ENCODE measurements at places on chromosomes 7 and 10. TPM values are rescaled to one million over a fixed set of nuclear protein-coding genes. Genes with fewer than 3 reads are reported as not detected.
A peak's percentile ranks its signal among the peaks of the same experiment; 100 is the strongest.

DPP6 gene
- total RNA-seq: not detected

PRR15 gene
- total RNA-seq: 2.1 TPM

FOXP2 gene
- 5.3 TPM for total RNA-seq

KCNMA1 gene
- total RNA-seq: 16.3 TPM

SPDYE5 gene
- not detected for total RNA-seq

SLC13A1 gene
- not detected for total RNA-seq

ZNF804B gene
- total RNA-seq: not detected

CYTH3 gene
- 9.9 TPM for total RNA-seq

ASB10 gene
- not detected for total RNA-seq

IKZF1 gene
- total RNA-seq: under 0.01 TPM

DGKI gene
- total RNA-seq: under 0.01 TPM

COL13A1 gene
- not detected for total RNA-seq

AFAP1L2 gene
- 6.8 TPM for total RNA-seq

GDF2 gene
- total RNA-seq: not detected

CCDC71L gene
- 6.6 TPM for total RNA-seq

RRP12 gene
- total RNA-seq: 35.3 TPM

MYL10 gene
- total RNA-seq: not detected

TMEM225B gene
- 0.53 TPM for total RNA-seq

FKBP6 gene
- total RNA-seq: not detected

PNLIP gene
- under 0.01 TPM for total RNA-seq

PMS2 gene
- total RNA-seq: 22.6 TPM

ASZ1 gene
- not detected for total RNA-seq

SEMA3A gene
- 60.3 TPM for total RNA-seq

- no peak for DNase-seq
These were observed 88.8 kb upstream of the INSIG1 start for GRCh38 chr7:155208681-155209477.

DNA sequence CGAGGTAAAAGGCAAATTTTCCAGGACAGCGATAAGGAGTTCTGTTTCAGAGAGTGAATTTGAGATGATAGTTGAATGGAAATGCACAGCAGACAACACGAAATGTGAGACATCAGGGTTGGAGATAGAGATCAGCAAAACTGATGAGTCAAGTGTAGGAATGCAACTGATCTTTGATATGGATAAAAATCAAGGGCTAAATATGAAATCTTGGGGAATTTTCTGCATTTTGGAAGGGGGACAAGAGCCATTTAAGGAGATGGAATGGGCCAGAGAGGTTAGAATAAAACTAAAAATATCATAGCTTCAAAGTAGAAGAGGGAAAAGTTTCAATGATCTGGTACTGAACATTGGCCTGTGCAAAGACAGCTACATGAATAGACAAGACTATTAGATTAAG is 11.5 kb downstream of the CISD1 start:
- DNase-seq: no peak

GRCh38 chr10:77926566-77927401 is at the start of gene DLG5:
Gene DLG5, minus strand, starts transcription at chr10:77926755. Its CDS starts 235 bp downstream, at chr10:77926520.
- no peak for DNase-seq

DNA sequence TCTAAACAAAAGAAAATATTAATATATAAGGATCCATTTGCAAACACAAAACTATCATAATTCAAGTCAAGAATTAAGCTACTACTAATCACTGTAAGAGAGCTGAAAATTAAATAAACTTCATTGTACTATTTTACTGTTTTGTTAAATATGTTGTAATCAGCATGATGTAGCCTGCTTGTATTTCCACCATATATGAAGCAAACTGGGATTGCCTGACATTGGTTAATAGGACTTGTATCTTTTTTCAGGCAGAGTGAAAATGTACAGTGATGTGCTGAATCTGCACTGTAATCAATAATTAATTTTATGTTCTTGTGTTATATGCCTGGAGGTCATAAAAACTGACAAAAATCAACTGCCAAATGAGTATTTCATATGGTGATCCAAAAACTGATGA is 25.4 kb downstream of the TRDMT1 start:
- DNase-seq: no peak

GRCh38 chr7:143983960-143984359 is 16.2 kb upstream of the OR6B1 start:
- no peak for DNase-seq

- no peak for DNase-seq
These were observed 34.9 kb upstream of the LEP start for GRCh38 chr7:128206017-128206746.

DNA sequence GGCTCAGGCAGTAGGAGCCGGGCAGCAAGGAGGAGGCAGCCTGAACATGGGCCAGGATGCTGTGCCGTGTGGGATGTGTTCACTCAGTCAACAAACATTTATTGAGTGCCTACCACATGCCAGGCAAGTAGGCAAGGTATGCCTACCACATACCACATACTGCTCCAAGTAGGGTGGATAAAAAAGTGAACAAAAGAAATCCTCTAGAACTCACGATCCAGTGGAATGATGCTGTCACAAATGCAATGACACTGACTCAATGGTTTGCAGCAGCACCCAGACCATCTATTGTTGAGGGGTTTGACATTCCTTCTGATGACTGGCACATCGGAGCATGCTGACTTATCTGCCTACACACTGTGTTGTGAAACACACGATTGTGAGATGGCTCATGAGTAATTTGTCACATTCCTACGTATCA is 413.5 kb downstream of the NRG3 start:
- no peak for DNase-seq

- DNase-seq: no peak
These were observed 58.7 kb upstream of the PRPS1L1 start for GRCh38 chr7:18086165-18087025.

DNA sequence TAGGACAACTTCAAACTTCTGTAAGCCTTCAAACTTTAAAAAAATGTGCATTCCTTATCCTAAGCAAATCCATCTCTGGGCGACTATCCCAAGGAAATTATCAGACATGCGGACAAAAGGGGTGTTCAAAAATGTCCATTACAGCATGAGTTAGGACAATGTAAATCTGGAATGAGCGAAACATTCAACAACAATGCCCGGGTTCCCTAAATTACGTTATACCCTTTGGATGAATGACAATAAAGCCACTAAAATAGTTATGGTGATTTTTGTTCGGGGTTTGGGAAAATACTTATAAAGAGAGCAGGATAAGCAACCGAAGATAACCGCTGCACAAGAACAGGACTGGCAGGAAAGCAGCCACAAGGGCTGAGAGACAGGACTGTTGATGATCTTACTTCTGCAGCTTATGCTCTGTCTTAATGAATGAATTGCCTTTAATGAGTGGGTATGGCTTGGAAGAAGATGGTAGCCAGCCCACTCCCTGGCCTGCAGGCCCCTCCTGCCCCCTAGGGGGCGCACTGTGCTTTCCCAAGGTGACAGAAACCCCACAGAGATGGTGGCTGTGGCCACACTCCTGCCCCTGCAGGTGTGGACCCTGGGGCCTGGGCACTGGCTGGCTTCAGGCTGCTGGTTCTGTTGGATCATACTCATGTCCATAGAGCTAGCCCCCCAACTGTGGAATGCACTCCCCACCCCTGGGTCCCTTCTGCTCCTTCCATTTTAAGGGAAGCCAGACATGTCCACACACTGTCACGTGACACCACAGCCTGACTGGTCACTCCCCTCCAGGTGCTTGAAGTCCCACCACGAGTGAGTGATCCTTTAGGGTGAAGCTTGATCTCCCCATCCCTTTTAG is 45.0 kb downstream of the ZCCHC24 start:
- DNase-seq: peak; percentile 26

DNA sequence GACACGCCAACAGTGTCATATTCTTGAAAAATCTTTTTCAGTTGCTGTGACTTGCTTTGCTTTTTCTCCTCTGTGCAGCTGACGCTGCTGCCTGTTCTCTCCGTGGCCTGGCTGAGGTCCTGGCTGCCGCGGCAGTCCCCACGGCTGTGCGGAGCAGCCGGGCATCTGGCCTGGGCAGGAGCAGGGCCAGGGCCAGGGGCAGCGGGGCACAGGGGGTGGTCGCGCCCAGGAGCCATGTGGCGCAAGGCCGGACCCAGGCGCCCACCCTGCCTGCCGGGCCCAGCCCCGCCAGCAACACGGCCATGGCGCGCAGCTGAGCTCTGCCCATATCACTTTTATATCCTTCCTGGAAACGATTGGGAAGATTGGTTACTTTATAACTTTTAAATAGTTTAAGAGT is 109.4 kb upstream of the ACBD5 start:
- no peak for DNase-seq

- peak; percentile 89 for DNase-seq
These were observed 19.1 kb upstream of the SPOCK2 start for GRCh38 chr10:72107325-72108003.

DNA sequence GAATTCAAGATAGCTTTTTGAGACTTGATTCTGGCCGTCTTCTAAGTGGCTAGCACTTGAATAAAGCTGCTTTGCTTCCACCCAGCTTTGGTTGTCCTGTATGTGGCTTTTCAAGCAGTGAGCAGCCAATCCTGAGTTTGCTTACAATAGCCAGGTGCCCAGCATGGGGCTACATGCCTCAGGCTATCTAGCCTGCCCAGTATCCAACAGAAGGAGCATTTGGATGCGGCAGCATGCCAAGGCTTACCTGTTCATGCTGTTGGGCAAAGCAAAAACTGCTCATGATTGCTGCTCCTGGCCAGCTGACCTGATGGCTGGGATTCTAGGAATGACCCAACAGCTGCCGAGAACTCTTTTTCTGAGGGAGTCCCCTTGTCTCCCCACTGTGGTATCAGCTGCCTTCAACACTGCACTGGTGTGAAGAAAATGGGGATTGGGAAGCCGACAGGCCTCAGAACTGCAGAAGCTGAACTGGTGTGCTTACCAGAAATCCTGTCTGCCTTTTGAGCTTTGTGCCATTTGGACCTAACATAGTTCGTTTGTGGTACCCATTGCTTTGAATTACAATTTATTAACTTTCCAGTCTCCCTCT is 618.9 kb upstream of the IGFBP3 start:
- DNase-seq: no peak

- DNase-seq: peak; percentile 20
These were observed 22.8 kb downstream of the C10orf105 start for GRCh38 chr10:71696628-71697326.

DNA sequence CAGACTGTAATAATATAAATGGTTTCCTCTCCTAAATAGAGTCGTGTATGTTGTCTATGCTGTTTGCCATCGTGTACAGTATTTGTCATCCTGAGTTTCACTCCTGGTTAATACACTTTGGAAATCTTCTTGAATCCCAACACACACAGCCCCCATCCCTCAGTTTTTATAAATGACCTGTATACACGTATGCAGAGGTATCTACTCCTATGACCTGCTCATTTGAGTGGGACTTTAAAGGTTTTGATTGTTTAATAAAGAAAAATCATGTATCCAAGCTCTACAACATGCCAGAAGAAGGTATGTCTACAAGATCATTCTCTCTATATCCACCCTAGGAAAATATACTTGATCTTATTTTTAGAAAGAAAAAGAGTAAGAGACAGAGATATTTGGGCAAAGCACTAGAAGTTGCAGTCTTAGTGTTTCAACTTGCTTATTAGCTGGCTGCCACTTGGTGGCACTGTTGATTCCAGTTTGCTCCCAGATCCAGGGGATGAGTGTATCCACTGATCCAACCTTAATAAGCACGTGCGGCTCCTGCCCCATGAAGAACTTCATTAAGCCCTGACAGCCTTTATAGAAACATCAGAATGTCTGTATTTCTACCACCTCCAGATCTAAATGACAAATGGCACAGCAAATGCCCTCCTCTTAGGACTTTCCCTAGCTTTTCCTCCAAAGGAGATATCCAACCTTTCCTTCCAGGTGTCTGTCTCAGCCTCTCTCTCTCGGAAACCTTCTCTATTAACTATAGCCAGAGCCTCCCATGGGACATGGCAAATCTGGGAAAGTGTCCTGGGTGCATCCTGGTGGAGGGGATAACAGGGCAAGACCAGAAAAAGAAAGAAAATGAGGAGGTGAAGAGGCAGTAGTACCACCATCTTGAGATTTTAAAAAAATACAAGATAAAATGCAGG is 181.6 kb upstream of the NEBL start:
- peak; percentile 71 for DNase-seq

DNA sequence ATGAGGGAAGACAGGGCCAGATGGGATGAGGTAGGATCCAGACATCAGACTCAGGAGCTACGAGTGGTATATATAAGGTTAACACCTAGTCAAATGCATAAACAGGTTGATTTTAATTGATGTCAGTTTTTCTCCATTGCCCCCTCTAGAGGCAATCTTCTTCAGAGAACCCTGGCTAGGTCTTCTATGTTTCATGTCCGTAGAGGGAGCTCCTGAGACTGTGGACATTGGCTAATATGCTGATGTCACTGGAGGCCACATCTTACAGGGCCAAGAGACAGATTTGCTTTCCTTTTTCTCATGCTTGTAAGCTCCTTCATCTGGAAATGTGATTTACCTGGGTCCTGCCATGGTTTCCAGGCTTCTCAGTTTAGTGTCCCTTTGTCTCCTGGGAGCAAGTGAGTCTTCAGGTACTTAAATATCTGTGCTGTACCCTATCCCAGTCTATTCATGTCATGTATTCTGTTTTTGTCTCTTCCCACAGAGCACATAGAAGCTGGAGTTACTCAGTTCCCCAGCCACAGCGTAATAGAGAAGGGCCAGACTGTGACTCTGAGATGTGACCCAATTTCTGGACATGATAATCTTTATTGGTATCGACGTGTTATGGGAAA is 161.6 kb upstream of the PRSS1 start:
- DNase-seq: peak; percentile 82

- DNase-seq: no peak
These were observed 172.3 kb downstream of the AKR1D1 start for GRCh38 chr7:138248609-138249008.

- no peak for DNase-seq
These were observed 187.8 kb downstream of the PHF14 start for GRCh38 chr7:11161499-11161898.

- peak; percentile 47 for DNase-seq
These were observed 1.1 kb downstream of the SNX13 start for GRCh38 chr7:17939211-17939605.

DNA sequence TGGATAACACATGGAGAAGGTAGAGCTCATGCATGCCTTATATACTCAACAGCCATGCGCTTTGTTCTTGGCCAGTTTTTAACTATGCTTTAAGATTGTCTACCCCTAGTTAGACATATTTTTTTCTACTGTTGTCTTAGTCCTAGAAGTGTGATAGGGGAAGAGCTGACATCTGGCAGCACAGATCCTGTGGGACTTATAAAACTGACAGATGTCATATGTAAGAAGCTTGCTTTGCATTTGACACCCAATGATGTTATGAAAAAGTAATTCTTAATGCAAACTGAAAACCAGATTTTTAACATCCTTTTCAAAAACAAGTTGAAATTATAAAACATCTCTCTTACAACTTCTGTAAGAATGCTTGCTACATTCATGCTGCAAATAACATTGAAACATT is 715.9 kb upstream of the LRRN3 start:
- DNase-seq: no peak

GRCh38 chr10:47351899-47352815 is 4.0 kb downstream of the RBP3 start:
- DNase-seq: no peak

Measured in bronchial epithelial cell (primary cell).